Astrocyte (in vitro differentiated cells and primary cell): ENCODE measurements at places on chromosomes 2 and 18. TPM values are rescaled to one million over a fixed set of nuclear protein-coding genes. Genes with fewer than 3 reads are reported as not detected.

ATP8B1 gene
- total RNA-seq = 6.9 and 10.4 TPM in 2 replicates

LAMA3 gene
- total RNA-seq = 0.50 and 0.86 TPM in 2 replicates

KCNG3 gene
- 0.14 and 0.20 TPM in 2 replicates for total RNA-seq

DES gene
- 5.2 and 5.4 TPM in 2 replicates for total RNA-seq

ANKRD30B gene
- not detected in 2 replicates for total RNA-seq

MDH1B gene
- 1.8 and 1.9 TPM in 2 replicates for total RNA-seq

COL6A3 gene
- 200 and 560 TPM in 2 replicates for total RNA-seq

DNA sequence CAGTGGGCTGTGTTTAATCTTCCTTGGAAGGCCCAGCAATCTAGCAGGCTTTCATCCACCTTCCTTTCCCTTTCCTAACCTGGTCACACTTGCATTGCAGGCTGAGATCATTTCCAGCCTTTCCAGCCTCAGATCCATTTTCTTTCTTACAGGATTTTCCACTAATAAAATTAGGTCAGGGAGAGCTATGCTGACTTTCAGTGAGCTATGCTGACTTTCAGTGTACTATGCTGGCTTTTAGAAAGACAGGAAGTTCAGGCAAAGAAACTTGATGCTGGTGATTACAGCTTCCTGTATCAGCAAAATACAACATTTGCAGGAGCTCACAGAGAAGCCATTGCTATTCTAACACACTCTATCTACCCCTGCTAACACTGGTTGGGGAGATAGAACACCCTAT lies 735.0 kb downstream of the CCDC85A start:
- no peaks in the 10 kb centered on the region for H3K4me1 ChIP-seq
- no peaks in the 10 kb centered on the region for H3K36me3 ChIP-seq

- no peak for DNase-seq
- H3K27ac ChIP-seq = no peak overlapping the region
- H3K4me1 ChIP-seq = peaks cover 10% of the 10 kb centered on the region
- no peaks in the 10 kb centered on the region for H3K36me3 ChIP-seq
- H3K27me3 ChIP-seq = no peaks in the 10 kb centered on the region
These were observed 8.3 kb upstream of the ASB1 start for GRCh38 chr2:238418196-238418998.

DNA sequence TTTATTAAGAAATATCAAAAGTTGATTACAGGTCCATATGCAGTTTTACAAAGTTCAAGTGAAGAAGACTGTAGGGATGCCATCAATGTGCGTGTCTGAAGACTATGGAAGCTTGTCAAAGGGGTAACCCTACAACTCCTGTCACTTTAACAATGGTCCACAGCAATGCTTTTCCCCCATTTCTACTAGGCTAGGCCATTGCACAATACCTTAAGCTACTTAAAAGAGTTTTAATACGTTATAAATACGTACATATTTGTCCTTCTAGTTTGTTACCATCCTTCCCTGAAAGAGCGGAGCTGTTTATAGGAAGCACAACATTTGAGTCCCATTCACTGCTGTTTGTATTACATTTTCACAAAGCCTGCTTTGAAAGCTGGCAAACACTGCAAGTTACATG lies 26.7 kb downstream of the CNRIP1 start:
- no peaks in the 10 kb centered on the region for H3K36me3 ChIP-seq
- no peak for DNase-seq
- H3K27ac ChIP-seq = no peak overlapping the region
- H3K27me3 ChIP-seq = no peaks in the 10 kb centered on the region
- no peak overlapping the region for H3K4me3 ChIP-seq

DNA sequence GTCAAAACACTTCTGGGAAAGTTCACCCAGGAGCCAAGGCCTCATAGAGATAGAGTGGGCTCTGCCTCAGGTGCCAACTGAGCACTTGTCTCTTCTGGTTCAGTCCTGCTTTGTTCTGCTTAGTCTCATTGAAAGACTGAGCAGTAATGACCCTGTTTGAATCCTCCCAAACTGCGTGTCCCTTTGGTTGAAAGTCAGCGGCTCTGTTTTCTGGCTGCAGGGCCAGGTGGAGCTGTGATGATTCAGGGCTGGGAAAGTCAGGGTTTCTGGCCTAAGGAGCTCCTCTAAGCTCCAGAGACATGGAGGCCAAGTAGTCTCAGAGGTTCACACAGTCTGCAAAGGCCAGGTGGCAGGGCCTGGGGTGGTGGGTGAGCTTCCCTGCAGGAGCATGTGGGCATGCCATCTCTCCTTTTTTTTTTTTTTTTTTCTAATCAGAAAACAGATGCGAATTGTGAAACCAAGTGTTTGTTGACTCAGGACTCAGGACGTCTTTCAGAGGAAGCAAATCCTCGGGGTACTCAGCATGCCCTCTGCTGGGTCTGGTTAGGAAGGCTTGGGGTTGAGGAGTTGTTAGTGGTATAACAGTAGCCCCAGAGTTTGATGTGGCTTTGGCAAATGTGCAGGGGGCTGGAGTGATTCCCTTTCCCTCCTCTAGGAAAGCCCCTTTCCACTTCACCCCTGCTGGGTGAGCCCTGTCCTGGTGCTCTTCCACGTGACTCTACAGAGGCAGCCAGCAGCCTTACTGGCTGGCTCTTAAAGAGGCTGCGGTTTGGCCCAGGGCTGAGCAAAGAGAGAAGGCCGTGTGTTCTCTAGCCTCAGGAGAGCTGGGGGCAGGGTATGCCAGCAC lies 38.3 kb downstream of the TMEM17 start:
- DNase-seq = no peak
- H3K4me3 ChIP-seq = no peak overlapping the region
- no peak overlapping the region for H3K27ac ChIP-seq
- H3K36me3 ChIP-seq = no peaks in the 10 kb centered on the region

- H3K4me1 ChIP-seq = no peaks in the 10 kb centered on the region
- no peaks in the 10 kb centered on the region for H3K36me3 ChIP-seq
- H3K27ac ChIP-seq = no peak overlapping the region
- H3K4me3 ChIP-seq = no peak overlapping the region
These were observed 157.4 kb upstream of the RGPD4 start for GRCh38 chr2:107669335-107669734.

DNA sequence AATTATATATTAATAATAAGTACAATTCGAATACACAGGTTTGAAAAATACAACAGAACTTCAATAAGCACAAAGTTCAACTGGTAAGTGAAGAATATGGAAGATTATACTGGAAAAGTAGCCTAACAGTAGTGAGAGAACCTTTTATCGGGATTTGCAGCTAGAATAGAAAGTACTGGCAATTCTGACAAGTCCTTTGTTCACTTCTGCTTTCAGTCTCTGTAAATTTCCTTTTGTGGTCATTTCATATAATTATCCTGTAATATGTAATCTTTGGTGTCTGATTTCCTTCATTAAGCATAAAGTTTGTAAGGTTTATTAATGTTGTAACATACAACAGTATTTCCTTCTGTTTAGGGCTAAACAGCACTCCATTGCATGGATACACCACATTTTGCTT lies 67.2 kb downstream of the CUL3 start:
- peaks cover 7% of the 10 kb centered on the region for H3K36me3 ChIP-seq
- H3K27me3 ChIP-seq = no peaks in the 10 kb centered on the region
- DNase-seq = no peak
- no peak overlapping the region for H3K4me3 ChIP-seq
- peaks cover 23% of the 10 kb centered on the region for H3K4me1 ChIP-seq

DNA sequence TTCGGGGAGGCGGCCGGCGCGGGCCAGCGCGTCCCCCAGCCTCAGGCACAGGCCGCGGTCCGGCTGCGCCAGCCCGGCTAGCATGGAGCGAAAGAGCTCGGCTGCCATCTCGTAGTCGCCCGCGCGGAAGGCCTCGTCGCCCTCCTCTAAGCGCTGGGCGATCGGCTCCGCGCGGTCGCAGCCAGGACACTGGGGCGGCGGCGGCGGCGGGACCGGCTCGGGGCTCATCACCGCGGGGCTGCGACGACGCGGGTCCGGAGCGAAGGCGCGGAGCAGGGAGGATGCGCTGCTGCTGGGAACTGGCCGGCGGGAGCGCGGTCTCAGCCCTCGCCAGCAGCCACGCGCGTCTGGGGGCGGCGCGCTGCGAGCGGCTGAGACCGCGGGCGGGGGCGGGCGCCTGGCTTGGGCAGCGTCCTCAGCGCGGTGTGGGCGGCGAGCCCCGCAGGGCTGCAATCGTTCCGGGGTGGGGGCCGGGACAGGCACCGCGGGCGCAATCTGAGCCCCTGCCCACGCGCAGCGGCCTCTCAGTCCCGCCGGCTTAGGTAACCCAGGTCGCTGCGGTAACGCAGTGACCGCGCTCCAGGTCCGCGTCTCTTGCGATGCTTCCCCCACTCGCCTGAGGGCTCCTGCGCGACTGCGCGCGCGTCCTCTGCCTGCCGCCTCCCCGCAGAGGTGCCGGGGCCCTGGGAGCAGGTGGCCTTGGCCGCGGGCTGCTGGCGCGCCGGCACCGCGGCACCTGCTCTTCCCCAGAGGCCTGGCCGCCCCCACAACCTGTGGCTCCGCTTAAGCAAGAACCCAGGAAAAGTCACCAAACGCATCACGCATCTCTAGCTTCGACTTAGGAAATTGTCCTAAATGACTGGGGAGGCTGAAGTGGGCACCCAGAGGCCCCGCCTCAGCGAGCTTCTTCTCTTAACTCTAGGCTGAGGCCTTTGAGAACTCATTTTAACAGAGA lies at the start of gene LONRF2:
Gene LONRF2 (minus strand): TSS at position 636 of the 955 bp plus-strand sequence. CDS start 408 bp downstream, at position 228.
- H3K27ac ChIP-seq = no peak within 1 kb of the TSS
- H3K4me1 ChIP-seq = no peaks in the 10 kb centered on the region
- peak; percentile 27 for DNase-seq
- H3K36me3 ChIP-seq = no peaks in the 10 kb centered on the region

DNA sequence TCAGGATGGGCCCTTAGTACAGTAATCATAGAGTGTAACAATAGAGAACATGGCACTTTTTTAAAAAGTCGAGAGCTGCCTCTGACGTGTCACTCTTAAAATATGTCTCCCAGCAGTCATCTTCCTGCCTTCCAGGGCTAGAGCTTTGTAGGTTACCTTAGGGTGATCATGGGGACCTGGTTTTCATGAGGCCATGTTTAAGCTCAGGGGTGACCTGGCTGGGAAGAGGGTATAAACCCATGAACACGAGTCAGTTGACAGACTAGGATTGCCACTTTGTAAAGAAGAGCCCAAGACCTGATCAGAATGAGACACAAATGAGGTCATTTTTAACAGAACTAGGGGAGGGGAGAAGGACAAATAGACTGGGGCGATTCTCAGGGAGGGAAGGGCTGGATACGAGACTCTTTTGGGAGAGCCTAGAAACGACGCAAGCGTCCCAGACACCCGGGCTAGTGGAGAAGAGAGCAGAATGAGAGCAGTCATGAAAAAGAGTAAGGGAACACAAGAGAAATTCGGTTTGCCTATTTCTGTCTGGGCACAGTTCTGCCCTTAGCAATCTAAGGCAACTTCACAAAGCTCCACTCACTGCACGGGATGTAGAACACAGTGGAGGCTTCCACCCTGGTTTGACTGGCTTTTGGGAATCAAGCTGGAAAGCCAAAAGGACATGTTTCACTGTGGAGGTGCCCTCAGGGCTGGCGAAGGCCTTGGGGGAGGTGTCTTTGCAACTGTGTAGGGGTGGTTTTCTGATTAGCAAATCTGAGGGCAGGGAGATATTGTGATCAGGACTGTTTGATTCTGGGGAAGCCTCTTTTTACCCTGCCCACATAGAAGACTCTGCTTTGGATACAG lies 1.8 kb upstream of the RAB31 start:
- H3K4me3 ChIP-seq = no peak overlapping the region
- peaks cover 35% of the 10 kb centered on the region for H3K4me1 ChIP-seq
- no peaks in the 10 kb centered on the region for H3K36me3 ChIP-seq
- DNase-seq = no peak
- no peaks in the 10 kb centered on the region for H3K27me3 ChIP-seq

GRCh38 chr2:222751238-222751637 lies 79.8 kb downstream of the MOGAT1 start:
- DNase-seq = no peak
- no peak overlapping the region for H3K4me3 ChIP-seq
- H3K4me1 ChIP-seq = peaks cover 8% of the 10 kb centered on the region
- H3K27ac ChIP-seq = no peak overlapping the region
- no peaks in the 10 kb centered on the region for H3K27me3 ChIP-seq
- no peaks in the 10 kb centered on the region for H3K36me3 ChIP-seq

DNA sequence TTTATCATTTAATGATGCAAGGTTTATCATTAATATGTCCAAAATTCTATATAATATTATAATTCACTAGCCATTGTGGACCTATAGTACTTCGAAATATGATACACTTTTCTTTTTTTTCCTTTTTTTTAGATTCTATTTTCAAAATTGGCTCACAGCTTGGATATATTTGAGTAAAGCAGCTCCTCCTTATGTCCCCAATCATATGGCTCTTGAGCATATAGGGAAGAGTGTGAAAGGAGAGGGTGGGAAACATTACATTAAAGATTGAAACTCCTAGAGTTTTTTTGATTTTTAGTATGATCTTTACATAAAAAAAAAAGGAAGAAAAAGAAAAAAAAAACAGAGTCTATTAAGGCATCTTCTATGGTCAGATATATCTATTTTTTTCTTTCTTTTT lies 457.9 kb downstream of the RIT2 start:
- no peaks in the 10 kb centered on the region for H3K36me3 ChIP-seq
- no peaks in the 10 kb centered on the region for H3K4me1 ChIP-seq
- no peak overlapping the region for H3K4me3 ChIP-seq
- no peak overlapping the region for H3K27ac ChIP-seq

DNA sequence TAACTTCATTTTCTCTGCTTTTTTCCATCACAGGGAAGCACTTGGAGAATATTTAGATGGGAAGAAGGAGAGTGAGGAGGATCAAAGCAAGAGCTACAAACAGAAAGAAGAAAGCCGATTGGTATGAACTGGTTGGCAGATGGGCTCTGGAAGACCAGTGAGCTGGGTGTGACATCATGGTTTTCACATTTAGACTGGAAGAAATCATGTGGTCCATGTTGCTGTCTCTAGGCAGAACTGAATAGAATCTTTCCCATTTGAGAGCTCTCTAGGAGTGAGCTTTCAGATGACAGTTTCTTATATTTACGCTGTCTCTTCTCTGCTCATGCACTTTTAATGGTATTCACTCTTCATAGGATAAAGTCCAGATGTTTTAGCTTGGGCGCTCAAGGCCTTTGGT lies 12.6 kb downstream of the DRC1 start:
- H3K27me3 ChIP-seq = peaks cover 2% of the 10 kb centered on the region
- DNase-seq = no peak
- no peak overlapping the region for H3K4me3 ChIP-seq

DNA sequence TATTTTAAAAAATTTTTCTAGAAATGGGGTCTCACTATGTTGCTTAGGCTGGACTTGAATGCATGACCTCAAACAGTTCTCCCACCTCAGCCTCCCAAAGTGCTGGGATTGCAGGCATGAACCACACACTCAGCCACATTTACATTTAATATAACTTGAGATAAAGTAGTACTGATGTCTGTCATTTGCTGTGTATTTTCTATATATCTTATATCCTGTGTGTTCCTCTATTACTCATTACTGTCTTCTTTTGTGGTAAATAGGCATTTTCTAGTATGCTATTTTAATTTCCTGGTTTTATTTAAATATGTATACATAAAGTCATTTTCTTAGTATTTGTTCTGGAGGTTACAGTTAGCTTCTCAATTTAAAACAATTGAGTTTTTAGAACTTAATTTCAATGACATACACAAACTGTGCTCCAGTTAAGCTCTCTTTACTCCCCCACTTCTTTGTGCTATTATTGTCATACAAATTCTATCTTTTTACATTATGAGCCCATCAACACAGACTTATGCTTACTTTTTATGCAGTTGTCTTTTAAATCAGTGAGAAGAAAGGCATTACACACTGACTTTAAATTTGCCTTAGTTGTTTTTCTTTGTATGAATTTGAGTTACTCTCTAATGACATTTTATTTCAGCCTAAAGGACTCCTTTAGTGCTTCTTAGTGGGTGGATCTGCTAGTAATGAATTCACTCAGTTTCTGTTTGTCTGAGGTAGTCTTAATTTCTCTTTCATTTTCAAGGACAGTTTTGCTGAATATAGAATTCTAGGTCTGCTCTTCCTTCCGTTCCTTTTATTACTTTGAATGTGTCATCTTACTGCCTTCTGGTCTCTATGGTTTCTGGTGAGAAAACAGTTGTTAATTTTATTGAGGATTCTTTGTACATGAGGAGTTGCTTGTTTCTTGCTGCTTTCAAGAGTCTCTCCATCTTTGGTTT lies 6.2 kb upstream of the INPP4A start:
- H3K36me3 ChIP-seq = no peaks in the 10 kb centered on the region
- no peak overlapping the region for H3K4me3 ChIP-seq
- no peaks in the 10 kb centered on the region for H3K4me1 ChIP-seq
- no peak for DNase-seq
